Thymus (tissue), 14 donors: ENCODE measurements at places on chromosomes 3 and 15.
A peak's percentile ranks its signal among the peaks of the same experiment; 100 is the strongest.

DNA sequence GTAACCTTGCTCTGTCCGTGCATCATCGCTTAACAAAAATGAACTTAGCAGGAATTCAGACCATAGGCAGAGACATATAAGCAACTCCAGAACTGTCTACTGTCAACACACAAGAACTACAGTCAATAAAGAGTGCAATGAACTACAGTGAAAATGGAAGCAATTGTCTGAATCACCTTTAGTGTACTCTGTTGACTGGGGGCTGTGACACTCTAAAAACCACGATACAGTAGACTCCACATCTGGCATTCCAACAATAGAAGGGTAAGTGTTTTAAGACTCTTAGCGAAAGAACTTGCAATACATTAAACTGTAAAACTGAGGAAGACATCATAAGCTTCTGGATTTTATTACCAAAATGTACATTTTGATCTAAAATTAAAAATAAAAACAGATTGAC is 347.3 kb downstream of the ZBTB20 start:
- DNase-seq = no peak

DNA sequence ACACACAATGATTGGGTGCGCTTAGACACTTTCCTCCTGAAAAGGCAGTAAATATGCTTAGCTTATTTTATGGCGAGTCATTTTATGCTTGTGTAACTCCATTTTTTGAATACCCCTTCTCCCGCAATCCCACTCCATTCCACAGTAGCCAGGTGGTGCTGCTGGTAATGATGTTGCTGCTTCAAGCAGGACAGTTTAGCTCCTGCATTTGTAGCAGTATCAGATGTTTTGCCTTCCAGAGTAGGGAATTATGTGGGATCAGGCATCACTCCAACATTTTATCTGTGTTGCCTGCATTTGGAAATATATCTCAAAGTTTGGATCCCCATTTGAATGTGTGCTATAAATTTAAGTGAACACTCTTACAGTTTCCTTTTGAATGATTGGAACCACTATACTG is 302.1 kb upstream of the SGO1 start:
- no peak for DNase-seq

GRCh38 chr3:123344175-123344906 is 104.5 kb downstream of the ADCY5 start:
- no peak for DNase-seq

- no peak for DNase-seq
Measured at GRCh38 chr15:95910643-95911212, 419.8 kb upstream of the NR2F2 start.

GRCh38 chr15:65862682-65863081 is 6.6 kb upstream of the RAB11A start:
- DNase-seq = no peak

DNA sequence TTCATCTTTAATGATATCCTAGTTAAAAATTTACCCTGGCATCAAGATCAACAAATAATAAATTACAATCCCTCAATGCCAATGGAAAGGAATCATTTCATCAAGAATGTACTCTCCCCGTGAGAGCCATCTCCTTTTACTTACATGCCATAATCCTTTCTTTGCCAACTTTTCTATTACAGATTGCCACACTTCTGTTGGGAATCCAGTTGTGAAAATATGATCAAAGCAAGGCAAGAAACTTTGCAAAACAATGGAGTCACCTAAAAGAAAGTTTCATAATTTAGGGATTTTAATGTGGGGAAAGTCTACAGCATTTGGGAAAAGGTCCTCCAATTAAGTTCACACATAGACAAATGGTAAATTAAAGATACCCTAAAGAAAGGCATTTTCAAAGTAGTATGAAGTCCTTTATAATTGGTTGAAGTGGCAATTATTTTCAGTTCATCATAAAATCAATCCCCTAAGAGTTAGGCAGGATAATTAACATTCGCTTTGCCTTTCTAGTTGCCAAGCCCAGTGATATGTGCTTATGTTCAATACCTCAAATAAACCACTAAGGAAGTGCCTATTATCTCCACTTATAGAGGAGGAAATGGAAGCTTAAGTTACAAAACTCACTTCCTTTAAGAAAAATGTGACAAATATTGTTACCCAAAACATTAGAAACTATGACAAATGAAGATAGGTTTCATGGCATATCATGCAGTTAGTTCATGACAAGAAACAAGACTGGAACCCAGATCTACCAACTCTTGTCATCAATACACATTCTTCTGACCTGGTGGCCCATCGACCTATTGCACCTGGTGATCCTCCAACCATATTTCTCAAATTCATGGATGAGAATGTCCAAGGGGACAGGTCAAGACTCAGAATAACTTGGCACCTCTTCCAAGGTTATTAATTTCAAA is 49.1 kb downstream of the TRANK1 start:
- DNase-seq = no peak

DNA sequence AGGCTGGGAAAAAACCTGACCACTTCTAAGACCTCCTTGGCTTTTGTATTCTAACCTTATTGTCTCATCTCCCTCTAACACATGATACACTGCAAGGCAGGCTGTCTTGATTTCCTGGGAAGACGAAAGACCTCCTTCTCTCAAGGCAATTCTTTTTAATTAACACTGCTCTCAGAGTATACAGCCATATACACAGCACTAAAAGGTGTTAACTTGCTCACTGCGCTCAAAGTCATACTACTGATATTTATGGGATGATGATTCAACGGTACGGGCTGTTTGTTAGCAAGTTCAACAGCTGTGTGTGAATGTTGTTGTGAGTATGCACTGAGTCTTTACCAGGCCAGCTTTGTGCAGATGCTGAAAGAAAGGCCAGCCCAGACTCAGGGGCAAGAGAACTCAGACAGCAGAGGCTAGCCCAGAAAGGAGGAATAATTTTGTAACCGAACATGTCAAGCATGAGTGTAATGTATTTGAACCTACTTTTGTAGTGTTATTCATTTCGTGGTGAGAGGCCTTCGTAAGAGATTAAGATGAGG is 229.9 kb downstream of the IL5RA start:
- DNase-seq = no peak

DNA sequence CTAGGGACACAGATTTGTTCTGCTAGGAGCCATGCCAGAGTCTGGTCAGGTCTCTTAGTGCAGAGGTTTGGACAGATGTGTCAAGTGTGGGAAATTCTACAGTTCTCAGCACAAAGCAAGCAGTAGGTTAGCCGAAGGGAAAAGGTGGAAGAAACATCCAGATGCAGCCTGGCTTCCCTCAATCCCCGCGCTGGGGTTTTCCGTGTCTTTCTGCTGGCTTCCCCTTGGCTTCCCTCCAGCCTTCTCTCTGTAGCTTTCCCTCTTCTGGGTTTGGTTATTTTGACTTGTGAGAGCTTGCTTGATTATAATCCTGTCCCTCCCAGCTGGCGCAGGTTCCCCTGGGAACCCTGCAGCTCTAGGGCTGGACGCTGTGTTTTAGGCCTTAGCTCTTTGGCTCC is 4.1 kb downstream of the TF start:
- no peak for DNase-seq

DNA sequence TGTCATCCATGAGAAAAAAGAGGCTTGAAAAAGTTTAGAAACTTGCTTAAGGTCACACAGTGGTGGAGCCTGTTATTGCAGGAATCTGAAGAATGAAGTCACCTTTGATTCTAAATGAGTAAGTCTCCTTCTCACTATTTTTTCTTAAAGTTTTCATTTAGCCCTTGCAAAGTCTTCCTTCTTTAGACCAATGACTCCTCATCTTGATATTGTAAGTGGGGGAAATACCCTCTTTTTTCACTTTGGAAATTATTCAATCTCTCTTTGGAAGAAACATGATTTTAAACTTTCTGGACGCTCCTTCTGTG is 787 bp upstream of the SLMAP start:
- no peak for DNase-seq

- no peak for DNase-seq
Measured at GRCh38 chr3:157469561-157470294, 33.1 kb downstream of the PTX3 start.

DNA sequence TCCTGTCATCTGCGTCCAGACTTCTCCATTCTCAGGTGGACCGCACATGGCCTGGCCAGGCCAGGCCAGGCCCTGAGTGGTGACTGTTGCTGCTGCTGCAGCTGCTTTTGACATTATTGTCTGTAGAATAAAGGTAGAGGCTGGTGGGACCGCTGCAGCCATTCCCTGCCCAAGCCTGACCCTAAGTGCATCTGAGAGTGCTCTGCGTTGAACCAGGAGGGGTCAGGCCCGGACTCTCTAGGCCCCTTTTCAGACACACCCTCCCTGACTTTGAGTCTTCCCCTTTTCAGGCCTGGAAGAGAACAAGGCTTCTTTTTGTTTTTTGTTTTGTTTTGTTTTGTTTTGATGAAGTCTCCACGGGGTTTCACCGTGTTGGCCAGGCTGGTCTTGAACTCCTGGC is 54.6 kb upstream of the FLNB start:
- no peak for DNase-seq

DNA sequence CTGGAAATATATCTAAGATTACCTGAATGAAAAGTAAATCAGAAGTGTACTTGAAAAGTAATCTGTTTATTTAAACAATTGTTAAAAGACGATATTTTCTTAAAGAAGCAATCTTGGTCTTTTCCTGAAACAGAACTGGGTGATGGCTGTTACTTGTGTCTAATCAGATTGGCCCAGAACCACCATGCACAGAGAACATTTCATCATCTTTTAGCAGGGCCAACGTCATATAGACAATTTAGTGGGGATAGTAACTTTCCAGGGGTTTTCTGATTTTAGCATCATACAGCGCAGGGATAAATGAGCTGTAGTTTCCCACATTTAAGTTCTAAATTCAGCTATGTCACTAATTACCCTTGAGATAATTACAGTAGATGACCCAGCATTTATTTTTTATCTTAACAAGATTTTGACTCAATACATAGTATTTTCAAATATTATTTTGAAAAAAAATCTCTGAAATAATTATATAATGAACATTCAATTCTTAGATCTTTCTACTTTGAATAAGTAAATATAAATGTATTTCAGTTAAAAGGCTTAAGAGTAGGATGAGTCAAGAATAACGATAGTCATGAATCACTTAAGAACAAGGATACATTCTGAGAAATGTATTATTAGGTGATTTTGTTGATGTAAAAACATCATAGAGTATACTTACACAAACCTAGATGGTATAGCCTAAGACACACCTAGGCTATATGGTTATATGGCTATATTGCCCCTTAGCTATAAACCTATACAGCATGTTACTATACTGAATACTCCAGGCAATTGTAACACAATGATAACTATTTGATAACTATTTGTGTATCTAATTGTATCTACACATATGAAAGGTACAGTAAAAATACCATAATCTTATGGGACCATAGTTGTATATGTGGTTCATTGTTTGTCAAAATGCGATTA is 103.8 kb upstream of the MME start:
- DNase-seq = no peak

DNA sequence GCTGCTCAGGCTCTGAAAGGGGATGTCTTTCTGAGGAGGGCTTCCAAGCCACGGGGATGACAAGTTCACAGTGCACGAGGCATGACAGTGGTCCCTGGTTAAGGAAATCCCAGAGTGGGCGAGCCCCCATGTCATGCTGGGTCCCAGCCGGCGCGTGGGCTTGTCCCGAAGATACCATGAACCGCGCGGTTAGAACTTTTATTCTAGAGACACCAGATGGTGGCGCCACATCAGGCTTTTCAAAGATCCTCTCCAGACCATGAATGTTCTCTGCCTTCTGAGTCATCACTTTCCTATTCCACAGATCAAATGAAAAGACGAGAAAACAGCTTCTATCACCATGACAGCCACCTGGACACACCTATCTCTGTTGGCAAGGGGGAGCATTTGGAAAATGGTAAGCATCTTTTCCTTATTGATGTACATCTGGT is 227.8 kb upstream of the LYSMD4 start:
- DNase-seq = no peak

DNA sequence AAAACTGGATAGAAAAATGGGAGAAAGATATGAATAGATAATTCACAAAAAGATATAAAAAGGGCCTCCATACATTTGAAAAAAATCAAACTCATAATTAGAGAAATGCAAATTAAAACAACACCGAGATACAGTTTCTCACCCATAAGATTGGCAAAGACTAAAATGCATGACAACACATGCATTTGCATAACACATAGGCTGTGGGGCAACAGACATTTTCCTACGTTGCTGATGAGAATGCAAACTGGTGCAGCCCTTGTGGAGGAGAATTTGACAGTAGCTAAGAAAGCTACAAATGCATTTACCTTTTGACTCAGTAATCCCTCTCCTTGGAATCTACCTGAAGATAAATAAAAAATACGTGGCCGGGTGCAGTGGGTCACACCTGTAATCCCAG is 11.4 kb upstream of the CAND2 start:
- DNase-seq = no peak

DNA sequence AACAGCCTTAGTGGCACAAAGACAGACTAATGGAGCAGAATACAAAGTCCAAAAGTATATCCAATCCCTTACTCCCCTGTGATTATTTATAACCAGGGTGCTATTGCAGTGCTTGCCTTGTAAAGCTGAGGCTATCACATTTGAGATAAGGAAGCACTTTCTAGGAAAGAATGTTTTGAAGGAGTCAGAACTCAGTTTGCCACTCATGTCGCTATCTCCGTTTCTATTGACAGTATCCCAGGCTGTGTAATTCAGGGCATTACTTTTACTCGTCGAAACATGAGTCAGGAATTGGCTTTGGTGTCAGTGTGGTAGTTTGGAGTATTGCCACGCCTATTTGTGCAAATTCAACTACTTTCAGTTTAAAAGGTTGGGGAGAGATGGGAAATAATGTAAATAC is 78.4 kb downstream of the FBXL2 start:
- no peak for DNase-seq

GRCh38 chr3:138089091-138089490 is 26.3 kb downstream of the DZIP1L start:
- DNase-seq = no peak

GRCh38 chr15:101407966-101408775 is 81.3 kb downstream of the PCSK6 start:
- DNase-seq = no peak

DNA sequence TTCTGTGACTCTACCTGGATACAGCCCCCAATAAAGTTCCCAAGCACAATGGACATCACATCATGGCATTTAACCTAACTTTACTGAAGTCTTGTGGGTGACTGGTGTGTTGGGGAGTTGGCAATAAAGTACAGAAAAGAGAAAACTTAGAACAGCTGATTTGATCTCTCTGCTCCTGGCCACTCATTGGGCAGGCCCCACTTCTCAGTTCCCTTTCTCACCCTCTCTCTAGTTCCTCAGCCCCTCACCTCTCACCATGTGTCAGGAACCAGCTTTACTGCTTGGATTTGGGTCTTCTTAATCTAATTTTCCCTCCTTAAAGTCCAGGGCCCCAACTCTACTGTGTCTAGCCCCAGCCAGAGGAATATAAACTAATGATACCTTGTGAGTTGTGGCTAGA is 713 bp upstream of the MUC13 start:
- no peak for DNase-seq

- no peak for DNase-seq
Measured at GRCh38 chr3:84789961-84790360, 168.8 kb upstream of the CADM2 start.

- no peak for DNase-seq
Measured at GRCh38 chr15:41340189-41340695, 7.6 kb downstream of the NUSAP1 start.

- no peak for DNase-seq
Measured at GRCh38 chr3:177379045-177379444, 181.8 kb upstream of the TBL1XR1 start.

GRCh38 chr3:45760878-45761711 is 35.2 kb downstream of the SLC6A20 start:
- peak; percentile 30 for DNase-seq

GRCh38 chr3:89221924-89222323 is 114.5 kb downstream of the EPHA3 start:
- no peak for DNase-seq

GRCh38 chr15:66567897-66568296 is 2.1 kb upstream of the LCTL start:
- DNase-seq = no peak
